Tongue (tissue), 3 donors: ENCODE measurements at places on chromosomes 2 and 18. TPM values are rescaled to one million over a fixed set of nuclear protein-coding genes. Genes with fewer than 3 reads are reported as not detected.

DNA sequence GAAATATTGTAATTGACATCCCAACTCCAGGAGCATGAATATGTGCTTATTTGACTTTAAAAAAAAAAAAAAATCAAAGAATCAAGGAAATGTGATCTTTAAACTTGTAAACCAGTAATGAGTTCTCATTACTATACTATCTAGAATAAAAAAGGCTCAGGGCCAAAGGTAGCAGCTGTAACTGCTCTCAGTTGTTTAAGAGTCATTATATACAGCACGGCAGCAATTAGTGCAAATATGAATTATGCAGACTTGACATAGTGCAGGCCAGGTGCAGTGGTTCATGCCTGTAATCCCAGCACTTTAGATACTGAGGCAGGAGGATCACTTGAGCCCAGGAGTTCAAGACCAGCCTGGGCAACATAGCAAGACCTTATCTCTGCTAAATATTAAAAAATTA, 125.7 kb upstream of the TTC39C start:
- DNase-seq = no peak

Gene KCNS3
- 46.3 TPM for total RNA-seq

GRCh38 chr18:21483051-21483450, 117.5 kb downstream of the ESCO1 start:
- no peak for DNase-seq

DNA sequence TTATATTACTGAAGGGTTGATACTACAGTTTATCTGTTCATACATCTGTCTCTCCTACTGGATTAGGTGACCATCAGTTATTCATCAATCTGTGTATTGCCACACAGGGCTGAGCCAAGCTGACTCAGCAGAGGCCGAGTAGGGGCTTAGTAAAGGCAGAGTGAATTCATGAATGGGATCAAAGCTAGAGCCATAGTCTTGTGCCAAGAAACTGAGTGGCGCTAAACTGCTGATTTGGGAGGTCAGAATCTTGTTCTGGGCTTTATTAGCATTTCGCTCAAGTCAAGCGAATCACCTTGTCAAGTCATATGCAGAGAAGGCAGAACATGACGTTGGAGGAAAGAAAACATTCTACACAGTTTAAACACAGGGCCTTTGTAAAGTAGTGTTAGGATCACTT, 34.1 kb downstream of the SOCS6 start:
- peak; percentile 17 for DNase-seq

Gene SNTG2
- total RNA-seq = 2.7 TPM

DNA sequence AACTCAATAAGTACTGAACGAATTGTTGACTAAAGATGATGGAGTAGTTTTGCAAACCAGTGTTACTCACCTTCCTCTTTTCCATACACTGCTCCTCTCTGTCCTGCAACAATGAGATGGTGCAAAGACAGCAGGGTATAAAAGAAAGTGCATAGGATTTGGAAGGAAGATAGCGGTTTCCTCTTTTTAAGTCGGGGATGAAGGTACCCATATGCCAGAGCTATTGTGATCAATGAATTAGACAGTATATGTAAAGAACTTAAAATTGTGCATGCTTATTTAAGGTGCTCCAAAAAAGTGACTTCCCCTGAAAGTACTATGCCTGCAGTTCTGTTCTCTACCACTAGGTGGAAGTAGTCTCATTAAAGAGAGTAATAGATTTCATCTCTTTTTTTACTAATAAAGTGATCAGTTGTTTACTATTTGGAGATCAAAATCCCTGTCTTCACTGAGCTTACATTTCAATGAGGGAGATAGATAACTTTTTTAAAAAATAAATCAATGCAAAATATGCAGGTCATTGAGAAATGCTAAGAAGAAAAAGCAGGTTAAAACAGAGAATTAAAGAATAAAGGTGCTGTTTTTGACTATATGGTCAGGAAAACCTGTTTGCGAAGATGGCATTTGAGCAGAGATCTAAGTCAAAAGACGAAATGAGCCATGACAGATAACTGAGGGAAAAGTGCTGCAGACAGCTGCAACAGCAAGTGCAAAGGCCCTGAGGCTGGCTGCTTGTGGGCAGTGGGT, 339.7 kb upstream of the SLC14A2 start:
- DNase-seq = no peak

DNA sequence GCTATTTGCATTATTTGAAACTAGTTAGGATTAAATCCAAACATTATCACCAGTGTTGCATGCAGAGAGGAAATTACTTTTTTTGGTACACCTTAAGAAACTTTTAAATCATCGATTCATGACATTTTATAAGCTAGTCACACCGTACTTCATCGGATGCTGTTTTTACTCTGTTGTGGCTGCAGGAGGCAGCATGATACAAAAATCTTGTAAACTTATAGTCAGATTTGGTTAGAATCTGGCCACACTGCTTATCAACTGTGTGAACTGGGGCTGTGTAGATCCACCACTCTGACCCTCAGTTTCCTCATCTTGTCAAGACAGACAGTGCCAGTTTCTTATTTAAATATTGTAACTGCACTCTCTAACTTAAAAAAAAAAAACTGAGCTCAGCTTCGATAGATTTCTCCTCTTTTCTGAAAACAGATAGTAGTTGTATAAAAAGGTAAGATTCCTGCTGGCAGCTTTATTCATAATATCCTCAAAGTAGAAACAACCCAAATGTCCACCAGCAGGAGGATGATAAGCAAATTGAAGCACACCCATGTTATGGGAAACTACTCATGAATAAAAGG, 77.8 kb downstream of the RAPGEF4 start:
- DNase-seq = peak; percentile 50

- peak; percentile 50 for DNase-seq
Measured at GRCh38 chr2:130824492-130825061, 12.1 kb upstream of the ARHGEF4 start.

DNA sequence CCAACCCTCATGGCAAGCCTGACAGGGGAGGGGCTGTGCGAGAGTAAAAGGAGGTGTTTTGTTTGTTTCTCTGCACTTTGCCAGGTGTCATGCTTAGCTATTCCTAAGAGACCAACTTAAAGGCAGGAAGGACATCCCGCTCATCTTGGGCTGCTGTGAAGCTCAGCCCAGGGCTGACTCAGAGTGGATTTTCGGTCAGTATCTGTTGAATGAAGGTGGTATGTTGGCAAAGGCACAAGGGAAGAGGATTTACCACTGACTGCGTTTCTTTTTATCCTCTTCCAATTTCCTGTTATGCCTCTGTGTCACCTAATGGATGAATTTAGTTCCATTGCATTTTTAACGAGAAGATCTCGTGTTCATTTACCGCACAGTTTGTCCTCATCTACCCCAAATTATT, 18.9 kb downstream of the TRPM8 start:
- DNase-seq = no peak

GRCh38 chr2:113005030-113005509, at the start of gene IL36A:
Gene IL36A, plus strand, starts transcription at chr2:113005459. Its CDS starts 413 bp downstream, at chr2:113005872.
- no peak for DNase-seq

Gene OSBPL1A
- 85.8 TPM for total RNA-seq

DNA sequence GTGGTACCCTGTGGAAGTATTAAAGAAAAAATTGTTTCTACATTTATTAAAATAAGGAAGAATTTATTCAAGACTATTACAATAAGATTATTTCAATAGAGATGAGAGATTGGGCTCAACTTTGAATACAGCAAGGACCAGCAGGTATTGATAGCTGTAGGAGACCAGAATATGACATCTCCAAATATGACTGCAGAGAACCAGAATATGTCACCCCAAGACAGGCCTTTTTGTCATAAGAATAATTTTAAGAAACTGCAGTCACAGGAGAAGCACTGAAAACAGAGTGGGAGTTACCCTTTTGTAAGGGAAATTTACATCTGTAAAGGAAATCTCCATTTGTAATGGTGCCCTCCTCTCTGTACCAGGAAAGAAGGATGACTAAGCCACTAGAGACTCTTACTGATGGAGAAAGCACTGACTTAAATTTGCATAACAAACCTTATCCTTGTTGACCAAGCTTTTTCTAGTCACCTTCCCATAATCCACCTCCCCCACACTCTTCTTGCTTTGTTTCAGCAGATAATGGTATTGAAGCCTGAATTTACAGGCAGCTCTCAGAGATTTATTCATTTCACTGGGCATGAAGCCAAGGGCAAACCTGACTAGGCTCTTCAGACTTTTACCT, 145.1 kb upstream of the RMP24 start:
- DNase-seq = no peak

Gene AQP12A
- not detected for total RNA-seq

Gene MYO3B
- total RNA-seq = 1.8 TPM

DNA sequence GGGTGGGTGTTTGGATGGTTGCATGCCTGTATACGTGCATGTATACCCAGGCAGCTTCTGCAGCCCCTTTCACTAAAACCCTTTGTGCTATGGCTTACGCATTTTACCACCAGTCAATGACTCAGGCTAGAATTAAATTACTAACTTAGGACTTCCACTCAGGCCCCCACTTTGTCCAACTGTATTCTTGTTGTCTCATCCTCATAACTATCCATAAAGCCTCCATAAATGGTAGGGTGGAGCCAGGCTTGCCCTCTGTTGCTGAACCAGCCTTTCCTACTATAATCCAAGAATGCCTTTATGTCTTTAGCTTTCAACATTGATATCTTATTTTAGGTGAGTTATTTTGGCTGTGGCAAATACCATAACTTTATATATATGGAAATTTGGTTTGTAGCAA, 119.9 kb downstream of the MYO1B start:
- DNase-seq = no peak

Gene SLC4A3
- 1.5 TPM for total RNA-seq

Gene ATP6V1B1
- 4.3 TPM for total RNA-seq

DNA sequence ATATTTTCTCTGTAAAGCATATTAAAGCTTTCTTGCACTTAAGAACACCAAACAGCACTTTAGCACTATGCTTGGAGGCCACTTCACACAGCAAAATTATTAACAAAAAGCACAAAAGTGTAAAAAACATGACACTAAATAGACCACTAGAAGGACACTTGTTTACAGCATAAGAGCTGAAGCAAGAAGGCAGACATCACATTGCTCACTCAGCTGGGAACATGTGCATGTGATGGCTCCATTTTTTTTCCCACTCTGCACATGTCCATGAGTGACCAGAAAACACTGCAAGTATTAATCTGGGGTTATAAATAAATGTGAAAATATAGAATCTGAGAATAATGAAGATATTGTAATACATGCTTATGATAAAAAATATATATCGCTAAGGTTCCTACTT, 103.1 kb upstream of the MAPRE2 start:
- no peak for DNase-seq

GRCh38 chr2:216574046-216574445, 59.2 kb upstream of the IGFBP2 start:
- DNase-seq = no peak

- no peak for DNase-seq
Measured at GRCh38 chr18:43868497-43868995, 591.3 kb upstream of the SYT4 start.

GRCh38 chr2:56590611-56591010, 406.8 kb downstream of the CCDC85A start:
- no peak for DNase-seq
